ENCODE measurements at places on chromosomes 2 and 18.

- DNase-seq: no peak
Observed at GRCh38 chr2:74232426-74232825, 34.0 kb downstream of the MTHFD2 start.

GRCh38 chr2:183037074-183037552, 1.1 kb downstream of the NCKAP1 start:
- DNase-seq: no peak

- DNase-seq: no peak
Observed at GRCh38 chr2:192153561-192153960, 41.2 kb downstream of the TMEFF2 start.

DNA sequence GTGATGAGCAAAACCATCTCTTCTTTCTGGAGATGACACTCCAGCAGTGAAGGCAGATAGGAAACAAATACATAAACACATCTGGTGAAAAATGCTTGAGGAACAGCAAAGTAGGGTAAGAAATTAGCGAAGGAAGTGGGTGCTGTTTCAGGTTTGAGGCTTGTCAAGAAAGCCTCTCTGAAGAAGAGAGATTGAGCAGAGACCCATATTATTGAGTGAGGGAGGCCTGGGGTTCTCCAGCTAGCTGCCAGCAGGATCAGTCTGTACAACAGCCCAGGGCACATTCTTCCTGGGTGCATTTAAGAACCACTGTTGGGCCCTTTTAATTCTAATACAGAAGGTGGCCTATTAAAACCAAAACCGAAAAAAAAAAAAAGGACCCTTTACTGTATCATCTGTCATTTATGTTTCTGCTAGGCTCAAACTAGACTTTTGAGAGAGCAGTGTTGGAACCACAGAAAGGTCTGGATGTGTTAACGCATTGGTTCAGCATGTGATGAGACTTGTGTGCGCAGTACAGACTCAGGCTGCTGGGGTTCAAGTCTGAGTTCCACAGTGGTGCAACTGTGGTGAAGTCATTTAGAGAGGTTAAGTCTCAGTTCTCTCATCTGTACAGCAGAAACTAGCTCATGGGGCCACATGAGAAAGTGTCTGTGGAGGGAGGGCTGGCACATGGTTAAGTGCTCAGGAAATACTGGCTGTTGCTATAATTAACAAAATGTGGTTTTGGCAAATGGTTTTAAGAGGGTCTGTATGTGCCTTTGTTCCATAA, 28.9 kb downstream of the MGAT5 start:
- peak; percentile 52 for DNase-seq

- DNase-seq: no peak
Observed at GRCh38 chr2:221268631-221269030, 303.5 kb downstream of the EPHA4 start.

GRCh38 chr2:223165423-223166214, 113.6 kb downstream of the KCNE4 start:
- DNase-seq: no peak

DNA sequence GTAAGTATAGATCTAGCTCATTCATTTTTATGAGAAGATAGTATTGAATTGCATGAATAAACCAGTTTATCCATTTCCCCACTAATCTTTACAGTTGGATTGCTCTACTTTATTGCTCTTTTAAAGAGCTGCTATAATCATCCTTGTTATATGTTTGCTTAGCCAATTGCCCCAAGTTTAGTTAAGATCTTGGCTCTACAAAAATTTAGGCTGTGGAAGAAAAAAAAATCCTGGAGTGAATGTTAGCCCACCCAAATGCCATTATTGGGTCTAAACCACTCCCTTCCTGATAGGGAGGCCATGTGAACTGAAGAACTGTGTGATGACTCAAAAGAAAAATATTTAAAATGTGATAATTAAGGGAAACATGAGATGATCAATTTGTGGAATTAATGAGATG, 2.9 kb downstream of the ALS2 start:
- DNase-seq: no peak

- no peak for DNase-seq
Observed at GRCh38 chr2:46363535-46364170, 66.4 kb downstream of the EPAS1 start.

DNA sequence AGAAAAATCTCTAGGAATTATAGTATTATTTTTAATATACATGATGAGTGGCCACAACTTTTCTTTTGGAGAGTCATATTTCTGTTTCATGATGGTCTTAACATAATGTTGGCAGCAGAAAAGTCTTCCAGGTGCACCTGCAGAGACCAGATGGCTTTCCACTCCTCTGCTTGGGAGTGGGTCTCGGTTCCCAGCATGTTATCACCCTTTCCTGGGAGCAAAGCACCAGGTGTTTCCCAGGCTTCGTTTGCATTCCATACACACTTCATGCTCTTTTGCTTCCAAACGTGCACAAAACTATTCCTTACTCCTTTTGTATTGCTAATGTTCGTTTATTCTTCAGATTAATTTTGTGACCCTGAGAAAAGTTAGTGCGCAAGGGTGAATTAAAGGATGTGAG, 305.2 kb downstream of the CDH2 start:
- DNase-seq: no peak

DNA sequence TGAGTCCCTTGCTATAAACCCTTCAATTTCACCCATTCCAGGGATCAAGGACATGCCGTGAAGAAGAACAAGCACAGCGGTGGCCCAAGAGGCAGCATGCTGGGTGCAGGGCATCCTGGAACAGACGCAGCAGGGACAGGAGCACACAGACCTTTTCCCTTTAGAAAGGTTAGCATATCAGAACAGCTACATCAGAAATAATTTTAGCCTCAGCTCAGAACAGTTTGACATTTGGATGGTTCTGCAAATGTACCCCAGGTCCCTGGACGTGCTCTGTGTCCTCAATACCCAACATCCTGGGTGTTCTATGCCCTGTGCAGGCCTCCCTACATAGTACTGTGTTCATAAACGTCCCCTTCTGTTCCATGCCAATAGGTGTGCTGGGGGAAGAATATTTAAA, 80.4 kb downstream of the MYOM1 start:
- no peak for DNase-seq

GRCh38 chr2:34836361-34836760, 1237.3 kb upstream of the FAM98A start:
- no peak for DNase-seq
